ENCODE measurements at places on chromosomes 1 and 21.
A peak's percentile ranks its signal among the peaks of the same experiment; 100 is the strongest.

- no peak for DNase-seq
These were observed 6.7 kb downstream of the IL20 start for GRCh38 chr1:206872139-206872538.

DNA sequence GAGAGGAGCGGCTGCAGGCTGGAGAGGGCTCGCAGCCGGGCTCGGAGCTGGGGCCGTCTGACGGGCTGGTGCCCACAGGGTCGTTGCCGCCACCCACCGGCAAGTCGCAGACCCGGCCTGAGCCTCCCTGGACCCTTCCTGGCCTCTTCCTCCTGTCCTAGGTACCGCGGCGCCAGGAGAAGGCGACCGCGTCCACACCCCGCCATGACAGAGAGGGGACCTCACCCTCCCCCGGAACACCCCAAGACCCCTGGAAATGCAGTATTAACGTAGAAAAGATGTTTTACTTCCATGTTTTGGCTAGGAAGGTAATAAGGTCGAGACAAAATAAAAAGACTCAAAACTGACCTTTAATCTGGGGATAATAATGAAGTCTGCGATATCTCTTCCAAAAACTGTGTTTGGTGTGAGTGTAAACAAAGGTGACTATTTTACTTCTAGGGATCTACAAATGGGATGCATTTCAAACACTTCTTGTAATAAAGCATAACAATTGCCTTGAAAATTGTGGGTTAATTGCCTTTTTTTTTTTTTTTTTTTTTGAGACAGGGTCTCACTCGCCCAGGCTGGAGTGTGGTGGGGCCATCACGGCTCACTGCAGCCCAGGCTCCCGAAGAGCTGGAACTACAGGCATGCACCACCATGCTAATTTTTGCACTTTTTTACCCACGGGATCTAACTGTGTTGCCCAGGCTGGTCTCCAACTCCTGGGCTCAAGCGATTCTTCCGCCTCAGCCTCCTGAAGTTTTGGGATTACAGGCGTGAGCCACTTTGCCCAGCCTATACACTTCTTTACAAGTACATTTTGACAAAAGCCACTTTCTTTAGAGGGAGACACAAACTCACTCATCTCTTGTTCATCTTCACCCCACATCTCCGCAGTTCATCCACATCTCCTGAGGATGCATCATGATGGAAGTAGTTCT lies 838 bp upstream of the RSRP1 start:
- no peak for DNase-seq

DNA sequence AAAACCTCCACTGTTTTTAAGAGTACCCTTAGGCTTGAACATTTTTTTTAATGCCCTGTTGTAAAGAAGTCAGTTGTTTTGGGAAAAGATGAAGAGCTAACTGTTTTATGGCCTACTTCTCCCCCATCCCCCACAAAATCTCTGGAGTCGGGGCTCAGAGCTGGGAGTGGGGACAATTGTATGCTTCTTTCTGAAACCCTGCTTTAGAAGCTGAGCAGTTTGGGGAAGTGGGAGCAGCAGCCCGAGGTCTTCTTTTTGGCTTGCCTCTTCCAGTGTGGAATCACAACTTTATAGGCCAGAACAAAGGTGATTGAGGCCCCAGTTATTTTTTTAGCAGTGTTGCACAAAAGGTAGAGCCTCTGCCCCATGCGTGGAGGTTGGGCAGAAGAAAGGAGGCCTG lies 25.2 kb downstream of the PPP2R5A start:
- no peak for DNase-seq

DNA sequence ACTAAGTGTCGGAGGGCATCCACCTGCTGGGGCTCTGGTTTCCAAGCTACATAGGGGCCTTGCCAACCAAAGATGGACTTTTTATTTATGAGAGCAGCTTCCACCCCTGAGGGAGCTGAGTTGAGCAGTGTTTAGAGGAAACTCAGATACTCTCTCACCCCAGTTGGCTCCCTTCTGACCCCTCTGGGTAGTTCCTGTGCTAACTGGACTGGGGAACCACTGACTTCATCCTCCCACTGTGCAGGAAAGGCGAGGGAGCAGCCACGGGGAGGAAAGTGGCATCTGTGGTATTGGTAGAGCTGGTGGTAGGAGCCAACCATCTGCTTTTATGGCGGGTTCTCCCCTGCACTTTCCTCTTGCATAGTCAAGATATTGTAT lies 70.4 kb downstream of the MPZL1 start:
- no peak for DNase-seq

GRCh38 chr1:84298328-84298683 lies 3.2 kb upstream of the SAMD13 start:
- peak; percentile 83 for DNase-seq

- DNase-seq = no peak
These were observed 295.5 kb upstream of the PROX1 start for GRCh38 chr1:213692321-213692720.

DNA sequence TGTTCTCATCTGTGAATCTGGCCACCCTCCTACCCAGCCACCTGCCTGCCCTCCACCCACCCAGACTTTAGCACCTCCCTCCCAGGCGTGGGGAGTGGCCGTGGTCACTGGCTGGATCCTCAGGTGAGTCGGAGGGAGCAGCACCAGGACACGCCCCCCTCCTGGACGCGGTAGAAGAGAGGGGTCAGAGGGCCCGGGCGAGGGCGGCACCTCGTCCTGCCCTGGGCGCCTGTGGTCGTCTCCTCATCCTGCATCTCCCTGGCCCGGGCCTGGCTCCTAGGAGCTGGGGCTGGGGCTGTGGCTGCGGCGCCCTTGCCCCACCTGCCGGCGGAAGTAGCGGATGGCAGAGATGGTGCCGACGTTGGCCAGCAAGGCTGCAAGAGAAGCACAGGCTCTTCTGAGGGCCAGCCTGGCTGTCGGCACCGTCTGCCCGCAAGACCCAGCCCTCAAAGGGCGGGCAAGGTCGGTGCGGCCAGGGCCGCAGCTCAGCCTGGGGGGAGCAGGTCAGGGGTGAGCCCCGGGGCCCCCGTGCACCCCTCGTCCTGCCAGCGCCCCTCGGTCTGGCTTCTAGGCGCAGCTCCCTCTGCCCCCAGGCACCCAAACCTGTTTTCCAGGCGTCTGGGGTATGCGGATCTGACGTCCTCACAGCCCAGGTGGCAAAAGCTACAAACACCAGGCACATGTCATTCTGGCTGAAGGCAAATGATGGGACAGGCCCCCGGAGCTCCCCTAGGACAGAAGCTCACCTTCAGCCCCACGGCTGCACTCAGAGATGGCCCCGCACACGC lies 5.8 kb downstream of the PERM1 start:
- DNase-seq = peak; percentile 46

DNA sequence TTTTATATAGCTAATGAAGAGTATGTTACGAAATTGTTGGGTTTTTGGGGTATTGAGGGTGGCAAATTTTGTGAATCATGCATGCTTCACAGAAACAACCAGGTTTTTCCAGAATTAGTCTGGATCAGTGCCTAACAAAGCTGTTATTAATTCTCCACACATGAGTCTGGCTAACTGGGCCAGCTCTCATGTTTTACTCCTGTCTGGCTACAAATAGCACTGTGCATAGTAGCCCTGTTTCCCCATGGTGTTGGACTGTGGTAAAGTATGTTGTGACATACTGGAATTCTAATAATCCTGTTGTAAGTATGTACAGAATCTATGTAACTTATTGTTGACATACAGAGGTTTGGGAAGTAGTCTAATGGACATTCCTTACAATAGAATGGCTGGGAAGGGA lies 35.8 kb downstream of the S100B start:
- no peak for DNase-seq

DNA sequence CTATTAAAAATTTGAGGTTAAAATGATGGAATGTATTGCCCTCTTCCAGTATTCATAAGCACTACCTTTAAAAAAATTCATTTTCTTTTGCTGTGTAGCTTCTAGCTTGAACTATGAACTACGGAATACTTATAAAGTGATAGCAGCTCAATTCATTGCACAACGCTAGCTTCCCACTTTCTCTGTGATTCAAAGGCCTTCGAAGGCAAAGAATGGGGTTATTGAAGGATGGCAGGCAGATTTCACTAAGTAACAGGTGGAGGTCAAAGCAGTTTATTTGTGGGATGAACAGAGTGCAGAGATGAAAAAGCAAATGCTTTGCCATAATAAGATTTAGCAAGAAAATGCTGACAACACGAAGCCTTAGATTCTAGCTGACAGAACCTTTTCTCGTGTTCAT lies 290.6 kb downstream of the NFIA start:
- no peak for DNase-seq

DNA sequence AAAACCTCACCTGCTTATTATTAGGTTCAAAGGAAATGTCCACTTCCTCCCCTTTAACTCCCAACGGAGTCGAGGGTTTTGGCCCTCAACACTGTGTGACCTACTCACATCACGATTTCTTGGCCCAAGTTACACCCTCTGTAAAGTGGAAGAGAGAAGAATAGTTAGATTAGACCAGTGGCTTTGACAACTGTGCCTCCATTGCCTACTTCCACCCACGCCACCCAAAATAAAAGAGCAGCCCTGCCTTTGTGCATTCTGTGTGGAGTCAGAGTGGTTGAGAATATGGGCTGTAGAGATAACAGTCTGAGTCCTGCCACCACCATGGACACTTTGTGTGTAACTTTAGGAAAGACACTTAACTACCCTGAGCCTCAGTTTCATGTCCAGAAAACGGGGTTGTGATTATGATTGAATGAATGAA lies 4.1 kb upstream of the HDGF start:
- no peak for DNase-seq

DNA sequence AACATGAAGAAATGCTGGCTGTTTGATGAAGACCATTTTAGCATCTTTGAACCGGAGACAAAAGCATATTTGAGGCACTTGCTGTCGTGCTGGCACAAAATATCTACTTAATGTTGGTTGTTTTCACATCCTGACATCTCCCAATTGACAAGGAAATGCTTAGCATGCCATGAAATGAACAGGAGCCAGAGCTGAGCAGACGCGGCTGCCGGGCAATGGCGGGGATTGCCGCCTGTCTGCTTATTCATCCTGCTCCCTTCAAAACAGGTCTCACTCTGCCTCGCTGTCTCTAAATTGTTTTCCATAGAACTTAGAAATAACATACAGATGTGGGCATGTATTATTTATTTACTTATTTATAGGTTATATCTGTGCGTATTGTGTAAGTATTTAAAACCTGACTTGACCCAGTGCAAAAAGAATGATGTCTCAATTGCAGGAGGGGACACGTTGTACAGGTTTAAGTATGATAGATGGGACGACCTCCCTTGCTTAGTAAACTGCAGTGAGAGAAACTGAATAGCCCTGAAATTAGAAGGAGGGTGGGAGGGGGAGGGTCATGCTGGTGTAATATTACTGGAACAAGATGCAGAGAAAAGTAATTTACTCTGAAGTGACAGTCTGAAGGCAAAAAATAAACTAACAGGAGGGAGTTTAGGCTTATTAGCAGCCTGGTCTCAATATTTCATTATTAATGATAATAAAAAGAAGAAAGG lies 590.4 kb upstream of the PLXNA2 start:
- no peak for DNase-seq

DNA sequence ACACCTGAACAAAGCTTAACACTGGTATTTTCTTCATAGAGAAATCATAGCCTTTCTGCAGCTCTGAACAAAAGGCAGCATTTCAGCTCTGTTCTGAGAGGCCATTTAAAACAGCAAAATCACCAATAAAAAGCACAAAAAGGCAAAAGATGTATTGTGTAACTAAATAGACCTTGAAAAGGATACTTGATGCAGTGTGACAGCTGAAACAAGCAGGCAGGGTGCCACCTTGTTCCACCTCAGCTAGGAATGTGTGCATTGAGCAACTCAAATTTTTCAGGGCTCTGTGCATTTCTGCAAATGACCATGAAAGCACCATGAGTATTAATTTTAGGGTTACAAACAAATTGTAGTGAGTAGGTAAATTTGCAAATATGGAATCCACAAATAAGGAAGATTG lies 65.8 kb downstream of the RHOU start:
- no peak for DNase-seq

DNA sequence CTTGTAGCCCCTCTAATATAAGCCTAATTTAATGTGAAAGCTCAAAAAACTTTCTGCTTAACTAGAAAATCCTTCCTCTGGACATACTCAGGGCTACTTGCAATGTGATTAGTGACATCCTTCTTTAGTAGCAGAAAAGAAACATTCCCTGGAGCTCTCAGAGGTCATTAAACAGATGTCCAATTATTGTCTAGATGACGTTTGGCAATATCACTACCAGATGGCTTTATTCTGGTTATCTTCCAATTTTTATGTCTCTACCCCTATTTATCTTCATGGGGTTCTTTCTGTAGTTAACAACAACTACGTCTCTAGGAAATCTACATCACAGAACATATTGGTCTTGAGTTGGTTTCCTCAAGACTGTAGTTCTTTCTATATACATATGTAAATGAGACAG lies 44.2 kb downstream of the CTH start:
- no peak for DNase-seq

DNA sequence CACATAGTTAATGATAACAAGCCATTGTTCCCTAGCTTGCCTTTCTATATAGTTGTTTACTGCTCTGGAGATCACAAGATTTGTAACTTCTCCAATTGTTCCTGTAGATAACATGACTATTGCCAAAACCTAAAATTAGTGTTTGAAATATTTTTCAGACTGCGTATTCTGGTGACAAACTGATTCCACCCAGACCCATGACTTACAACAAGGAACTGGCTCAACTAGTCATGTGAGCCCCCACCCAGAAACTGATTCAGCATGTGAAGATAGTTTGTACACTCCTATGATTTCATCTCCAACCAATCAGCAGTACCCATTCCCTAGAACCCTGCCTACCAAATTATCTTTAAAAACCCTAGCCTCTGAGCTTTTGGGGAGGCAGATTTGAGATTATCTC lies 131.4 kb upstream of the BCL9 start:
- no peak for DNase-seq

GRCh38 chr1:80248886-80249285 lies 1242.4 kb upstream of the ADGRL4 start:
- no peak for DNase-seq

DNA sequence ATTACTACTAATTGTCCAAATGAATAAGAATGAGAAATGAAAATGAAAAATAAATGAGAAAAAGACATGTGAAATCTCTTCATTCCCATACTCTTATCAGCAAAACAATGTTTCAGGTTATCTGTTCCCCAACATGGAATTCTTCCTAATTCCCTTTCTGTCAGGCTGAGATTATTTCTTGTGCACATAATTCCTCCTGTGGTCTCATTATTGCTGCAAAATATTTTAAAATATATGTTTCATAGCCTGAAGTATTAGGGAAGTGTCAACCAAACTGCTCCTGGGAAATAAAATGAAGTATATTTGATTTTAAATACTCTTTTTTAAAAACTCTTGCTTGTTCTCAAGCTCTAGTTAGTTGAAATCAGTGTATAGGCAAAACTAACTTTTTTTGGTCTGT lies 314.9 kb downstream of the USP25 start:
- DNase-seq = no peak

DNA sequence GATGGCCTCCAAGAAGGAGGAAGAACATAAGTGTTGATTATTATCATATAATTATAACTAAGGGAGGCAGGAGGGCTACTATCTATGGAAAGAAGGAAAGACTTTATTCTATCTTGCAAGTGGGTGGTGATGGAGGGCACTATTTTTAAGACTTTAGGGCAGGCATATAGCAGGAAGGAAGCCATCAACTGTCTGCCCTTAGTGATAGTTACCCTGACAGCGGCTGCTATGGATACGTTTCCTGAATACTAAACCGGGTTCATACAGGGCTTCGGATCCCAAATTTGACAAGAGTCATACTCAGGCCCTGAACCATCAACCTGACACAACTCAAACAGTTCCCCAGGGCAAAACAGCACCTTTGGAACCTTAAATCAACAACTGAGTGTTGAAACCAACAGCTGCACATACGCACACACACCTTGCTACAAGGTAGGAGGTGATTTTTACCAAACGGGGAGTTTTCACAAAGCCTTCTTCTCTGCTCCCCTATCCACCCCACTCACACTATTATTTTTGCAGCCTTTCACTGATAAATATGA lies 397.2 kb downstream of the OMA1 start:
- no peak for DNase-seq

GRCh38 chr1:39988618-39989343 lies 33.8 kb downstream of the MFSD2A start:
- no peak for DNase-seq
